ENCODE measurements at places on chromosomes 6 and 20.

GRCh38 chr6:150410906-150411305 is 42.1 kb downstream of the IYD start:
- DNase-seq = no peak

DNA sequence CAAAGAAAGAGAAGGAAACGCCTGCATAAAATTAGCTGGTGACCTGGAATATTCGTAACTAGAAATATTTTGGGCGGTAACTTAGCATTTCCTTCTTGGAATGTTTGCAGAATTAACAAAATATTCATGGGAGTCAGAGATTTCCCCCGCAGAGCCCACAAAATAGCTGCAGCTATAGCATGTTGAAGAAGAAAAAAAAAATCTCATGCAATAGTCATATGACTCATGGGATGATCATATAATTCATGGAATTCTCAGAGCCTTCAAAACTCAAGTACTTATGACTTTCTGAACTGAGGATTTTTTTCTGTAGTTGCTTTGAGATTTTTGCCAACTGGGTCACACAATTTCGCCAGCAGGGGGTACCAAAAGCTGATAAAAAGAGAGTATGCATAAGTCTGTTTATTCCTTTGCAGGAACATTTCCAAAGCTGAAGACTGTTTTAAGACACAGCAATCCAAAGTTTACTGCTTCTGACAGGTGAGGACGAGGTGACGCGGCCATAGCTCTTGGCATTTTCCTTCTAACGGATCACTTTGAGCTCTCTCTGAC is 586.0 kb upstream of the CHD6 start:
- DNase-seq = no peak

GRCh38 chr6:159842035-159842434 is 42.0 kb downstream of the PNLDC1 start:
- no peak for DNase-seq

- DNase-seq = no peak
These were observed 142.7 kb downstream of the TENT5A start for GRCh38 chr6:81609736-81610135.

GRCh38 chr20:19021406-19022117 is 190.9 kb upstream of the SLC24A3 start:
- no peak for DNase-seq

- no peak for DNase-seq
These were observed 208.7 kb upstream of the PRND start for GRCh38 chr20:4512891-4513550.

All from activated T-cell treated with anti-CD3 and anti-CD28 coated beads for 24 hours (primary cell).